ENCODE measurements at places on chromosomes 12 and 14.

DNA sequence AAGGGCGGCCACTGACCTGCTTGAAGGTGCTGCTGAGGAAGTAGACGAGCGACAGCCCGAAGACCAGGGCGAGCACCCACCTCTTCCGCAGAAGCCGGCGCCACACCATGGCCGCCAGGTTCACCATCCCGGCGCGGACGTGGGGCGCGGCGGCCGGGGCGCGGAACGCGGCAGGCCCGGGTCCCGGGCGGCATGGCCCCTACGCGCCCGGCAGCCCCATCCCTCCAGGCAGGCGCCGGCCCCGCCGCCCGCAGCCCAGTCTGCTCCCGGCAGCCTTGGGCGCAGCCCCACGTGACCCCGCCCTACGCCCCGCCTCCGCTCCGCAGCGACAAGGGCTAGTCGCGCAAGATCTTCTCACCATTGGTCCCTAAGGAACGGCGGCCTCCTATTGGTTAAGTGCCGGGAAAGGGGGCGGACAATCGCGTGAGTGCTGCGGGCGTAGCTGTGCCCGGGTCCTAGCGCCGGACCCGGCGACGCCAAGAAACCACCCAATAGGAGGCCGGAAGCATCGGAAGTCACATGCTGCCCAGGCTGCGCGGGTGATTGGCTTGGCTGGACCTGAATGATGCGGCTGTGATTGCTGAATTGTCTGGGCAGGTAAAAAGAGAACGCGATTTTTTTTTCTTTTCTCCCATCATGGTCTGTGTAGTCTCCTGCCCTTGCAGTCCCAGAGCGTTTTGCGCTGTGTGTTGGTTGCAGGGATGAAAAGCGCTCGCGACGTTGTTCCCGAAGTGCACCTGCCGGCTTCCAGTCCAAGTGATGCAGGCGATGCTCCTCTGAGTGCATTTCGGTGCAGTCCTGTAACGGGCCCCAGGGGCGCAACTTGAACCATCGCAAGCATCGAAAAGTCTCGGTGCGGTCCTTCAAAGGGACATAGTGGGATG lies at the start of the genes RNFT2 and SPRING1:
TSS of gene RNFT2 (plus strand) at position 542 of the 884 bp plus-strand sequence. CDS start 2,183 bp downstream, outside the sequence.
TSS of gene SPRING1 (minus strand) at position 296 of the 884 bp plus-strand sequence. CDS start at position 127, 169 bp downstream.
- DNase-seq = peak; percentile 99

GRCh38 chr12:27571463-27571862 lies 47.5 kb downstream of the PPFIBP1 start:
- DNase-seq = no peak

GRCh38 chr12:62774794-62775193 lies 160.2 kb downstream of the PPM1H start:
- DNase-seq = no peak

- no peak for DNase-seq
These were observed 240.1 kb upstream of the SRRM4 start for GRCh38 chr12:118741194-118741593.

DNA sequence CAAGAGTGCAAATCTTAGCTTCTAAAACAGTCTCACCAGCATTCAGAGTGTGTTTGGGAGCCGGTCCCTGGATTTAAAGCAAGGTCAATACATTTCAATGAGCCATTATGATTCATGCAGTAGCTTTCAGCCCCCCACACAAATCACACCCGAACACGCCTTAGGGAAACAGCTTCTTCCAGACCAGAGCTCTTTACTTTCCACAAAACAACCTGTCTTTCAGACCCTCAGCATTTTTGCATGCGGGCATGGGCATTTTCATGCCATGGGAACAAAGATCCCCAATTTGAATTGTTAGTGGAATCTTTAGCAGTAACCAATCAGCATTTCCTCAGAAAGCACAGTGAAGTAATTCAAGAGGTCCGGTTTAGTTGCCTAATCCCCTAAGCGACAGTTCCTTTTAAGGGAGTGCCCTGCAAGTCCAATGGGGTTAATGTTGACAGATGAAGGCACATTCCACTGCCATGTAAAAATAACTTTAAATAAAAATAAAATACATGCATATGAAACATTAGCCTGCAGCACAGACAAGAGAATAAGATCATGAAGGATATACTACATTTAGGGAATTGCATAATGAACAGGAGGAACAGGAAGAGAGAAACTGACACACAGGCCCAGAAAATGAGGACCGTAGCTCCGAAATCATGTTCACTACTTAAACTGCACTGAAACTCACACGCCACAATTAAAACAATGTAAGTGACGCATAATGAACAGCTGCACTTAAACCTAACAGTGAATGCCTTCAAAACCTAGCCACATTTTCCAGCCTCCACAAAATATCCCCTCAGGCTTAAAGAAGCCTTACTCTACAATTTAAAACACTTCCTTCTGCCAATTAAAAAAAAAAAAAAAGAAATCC lies 4.0 kb downstream of the VPS37B start:
- peak; percentile 44 for DNase-seq

DNA sequence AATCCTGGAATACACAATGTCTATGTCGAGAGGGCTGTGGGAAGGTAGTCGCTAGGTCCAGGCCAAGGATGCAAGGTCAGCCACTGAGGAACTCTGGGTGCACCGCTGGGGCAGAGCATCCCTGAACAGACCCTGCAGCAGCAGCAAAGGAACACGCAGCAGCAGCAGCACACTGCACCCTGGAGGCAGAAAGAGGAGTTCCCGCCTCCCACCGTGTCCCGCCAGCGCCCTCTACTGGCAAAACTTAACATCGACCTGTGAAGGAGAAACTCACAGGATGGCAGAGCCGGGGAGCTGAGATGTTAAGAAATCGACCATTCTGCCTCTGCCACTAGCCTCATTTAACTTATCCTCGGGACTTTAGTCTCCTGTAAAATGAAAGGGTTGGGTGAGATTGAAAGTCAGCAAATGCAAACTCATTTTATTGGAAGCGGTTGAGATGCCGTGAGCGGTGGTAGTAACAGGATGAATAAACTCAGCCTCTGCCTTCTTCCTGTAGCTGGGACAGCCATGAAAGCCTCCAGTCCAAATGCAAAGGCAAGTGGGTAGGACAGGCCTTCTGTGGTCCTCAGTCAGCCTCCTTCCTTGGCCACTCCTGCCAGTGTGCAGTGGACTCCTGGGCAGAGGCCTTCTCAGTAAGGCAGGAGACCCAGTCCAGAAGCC lies 45.6 kb downstream of the STAB2 start:
- peak; percentile 85 for DNase-seq

GRCh38 chr12:63968673-63969072 lies 124.2 kb downstream of the SRGAP1 start:
- DNase-seq = no peak

DNA sequence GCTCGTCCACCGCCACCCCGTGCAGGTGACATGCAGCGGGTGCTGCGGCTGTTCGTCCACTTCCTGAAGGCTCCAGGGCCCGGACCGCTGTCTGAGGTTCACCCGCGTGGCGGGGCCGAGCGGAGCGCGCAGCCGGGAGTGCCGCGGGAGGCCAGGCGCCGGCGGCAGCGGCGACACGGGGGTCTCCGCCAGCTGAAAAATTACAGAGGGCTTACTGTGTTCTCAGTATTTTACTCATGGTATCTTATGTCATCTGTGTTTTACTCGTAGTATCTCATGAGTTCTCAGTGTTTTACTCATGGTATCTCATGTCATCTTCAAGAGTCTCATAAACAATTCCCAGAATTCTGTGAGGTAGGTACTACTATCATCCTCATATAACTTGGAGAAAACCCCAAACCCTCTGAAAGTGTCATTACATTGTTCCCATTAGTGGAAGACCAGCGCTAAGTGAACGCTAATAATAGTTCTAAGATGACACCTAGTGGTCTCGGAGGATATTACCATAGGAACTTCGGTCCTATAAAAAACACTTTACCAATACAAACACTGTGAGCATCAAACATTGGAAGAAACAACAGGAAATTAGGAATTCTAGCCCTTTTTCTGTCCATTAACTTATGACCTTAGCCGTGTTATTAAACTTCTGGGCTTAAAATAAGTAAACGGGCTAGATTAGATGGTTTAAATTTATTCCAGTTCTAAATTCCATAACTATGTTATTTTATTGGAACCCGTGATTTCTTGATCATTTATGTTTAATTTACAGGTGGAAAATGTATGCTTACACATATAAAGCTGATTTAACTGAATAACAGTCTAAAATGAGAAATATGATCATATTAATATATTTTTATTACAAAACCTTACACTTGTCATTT lies 32.4 kb downstream of the AK7 start:
- peak; percentile 80 for DNase-seq

DNA sequence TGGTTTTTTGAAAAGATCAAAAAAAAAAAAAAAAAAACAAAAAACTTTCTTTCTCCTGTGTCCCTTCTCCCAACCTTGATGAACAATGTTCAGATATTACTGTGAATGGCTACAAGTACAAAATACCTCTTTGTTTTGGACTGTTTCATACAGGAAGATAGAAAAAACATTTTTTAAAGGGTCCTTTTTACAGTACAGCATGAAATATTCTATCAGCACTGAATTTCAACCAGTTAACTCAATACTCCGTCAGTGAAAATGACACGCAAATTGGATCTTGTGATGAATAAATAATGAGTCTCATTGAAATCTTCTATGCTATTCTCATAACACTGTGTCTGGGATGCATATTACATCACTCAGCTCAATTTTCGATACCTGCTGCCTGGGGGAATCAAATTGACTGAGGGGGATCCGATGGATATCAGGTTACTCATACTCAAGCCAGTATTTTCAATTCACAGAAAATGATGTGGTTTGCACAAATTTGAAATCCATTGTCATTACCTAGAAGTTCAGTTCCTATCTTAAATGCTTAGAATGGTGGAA lies 179.6 kb downstream of the TMTC2 start:
- no peak for DNase-seq

DNA sequence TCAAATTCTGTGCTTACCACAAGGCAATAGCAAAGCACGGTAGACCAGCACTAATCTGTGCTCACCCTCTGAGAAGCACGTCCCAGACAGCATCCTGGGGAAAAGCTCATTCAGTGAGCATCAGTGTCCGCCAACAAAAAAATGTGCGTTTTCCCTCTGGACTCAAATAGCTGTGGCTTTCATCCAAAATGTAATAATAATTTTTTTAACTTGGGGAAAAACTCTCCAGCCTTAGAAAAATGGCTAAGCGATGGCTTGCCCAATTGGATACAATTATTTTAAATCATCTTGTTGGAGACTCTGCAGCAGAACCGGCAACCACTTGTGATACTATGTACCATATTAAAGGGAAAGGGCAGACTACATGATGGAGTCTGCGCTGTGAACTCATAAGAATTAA lies 1.1 kb upstream of the KRT77 start:
- no peak for DNase-seq

GRCh38 chr12:49219417-49220026 lies 30.6 kb upstream of the TUBA1A start:
- no peak for DNase-seq

- DNase-seq = no peak
These were observed 98.5 kb downstream of the ARID2 start for GRCh38 chr12:45827974-45828373.

DNA sequence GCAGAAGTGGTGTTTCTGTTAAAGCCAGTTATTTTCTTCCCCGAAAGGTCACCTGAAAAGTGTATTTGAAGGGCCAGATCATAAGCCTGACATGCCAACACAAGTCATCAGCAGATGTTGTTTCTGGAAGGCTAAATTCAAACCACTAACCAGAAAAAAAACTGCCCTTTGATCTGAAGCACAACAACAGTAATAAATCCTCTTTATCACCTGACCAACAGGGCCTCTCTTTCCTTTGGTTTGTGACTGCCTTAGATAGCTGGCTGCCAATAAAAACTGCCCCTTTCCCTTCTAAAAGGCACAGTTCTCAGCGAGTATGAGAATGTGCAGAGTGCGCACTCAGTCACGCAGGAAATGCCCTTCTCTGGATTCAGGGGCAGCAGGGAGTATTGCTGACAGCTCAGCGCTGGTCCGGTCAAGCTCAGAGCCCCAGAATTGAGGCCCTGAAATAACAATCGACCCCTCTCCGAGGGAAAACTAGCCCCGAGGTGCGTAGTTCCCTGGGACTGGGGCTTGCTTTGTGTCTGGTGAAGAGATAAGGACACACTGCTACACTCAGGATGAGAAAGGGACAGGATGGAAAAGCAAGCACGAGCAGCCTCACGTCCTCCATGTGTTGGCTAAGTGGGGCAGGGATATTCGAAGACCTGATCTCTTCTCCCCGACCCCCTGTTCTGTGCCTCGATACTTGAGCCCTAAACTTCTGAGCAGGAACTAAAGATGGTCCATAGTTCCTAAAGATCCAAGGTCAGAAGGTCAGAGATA lies 184.2 kb upstream of the GZMB start:
- no peak for DNase-seq

DNA sequence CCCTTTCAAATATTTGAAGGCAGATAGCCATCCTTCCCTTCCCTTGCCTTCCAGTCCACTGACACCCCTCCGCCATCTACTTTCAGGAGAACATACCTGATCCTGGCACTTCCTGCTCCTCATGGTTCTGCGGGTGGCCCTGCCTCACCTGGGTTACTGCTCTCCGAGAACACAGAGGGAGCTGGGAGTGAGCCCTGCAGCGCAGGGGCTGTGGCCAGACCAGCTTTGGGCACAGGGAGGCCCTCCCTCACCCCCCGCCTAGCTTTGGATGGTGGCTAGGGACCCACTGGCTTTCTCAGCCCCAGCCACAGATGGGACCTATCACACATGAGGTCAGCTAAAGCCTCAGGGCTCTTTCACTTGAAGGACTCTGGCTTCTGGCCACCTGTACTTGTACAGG lies 12.4 kb downstream of the IQSEC3 start:
- no peak for DNase-seq

DNA sequence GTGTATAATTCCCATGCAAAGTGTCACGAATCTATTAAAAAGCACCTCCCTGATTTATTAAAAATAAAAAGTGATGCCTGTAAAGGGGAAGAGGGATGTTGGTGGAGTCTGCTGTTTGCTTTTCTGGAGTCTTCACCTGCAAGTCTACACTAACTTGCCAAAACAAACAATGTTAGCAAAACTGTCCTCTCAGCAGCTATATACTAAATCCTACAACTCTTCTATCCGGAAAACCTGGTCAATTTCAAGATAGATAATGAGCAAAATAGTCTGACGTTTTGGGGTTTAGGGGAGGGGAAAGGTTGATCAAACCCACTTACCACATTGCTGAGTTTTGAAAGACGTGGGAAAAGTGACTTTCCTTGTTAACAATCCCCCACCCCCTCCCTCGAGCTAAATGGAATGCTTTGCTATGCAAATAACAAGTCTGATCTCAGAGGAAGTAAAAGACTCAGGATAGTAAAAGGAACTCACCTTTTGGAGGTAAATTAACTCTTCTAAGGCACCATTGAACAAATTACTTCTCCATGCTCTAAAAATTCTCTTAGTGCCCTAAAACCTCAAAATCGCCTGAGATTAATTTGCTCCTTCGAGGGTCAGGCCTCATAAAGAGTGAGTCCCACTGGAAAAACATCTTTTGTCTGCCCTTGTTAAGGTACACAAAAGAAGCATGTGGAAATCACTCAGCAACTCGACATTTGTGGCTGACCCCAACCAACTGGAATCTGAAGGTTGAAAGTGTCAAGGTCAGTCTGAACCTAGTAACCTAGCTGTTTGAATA lies 13.5 kb downstream of the BMP4 start:
- no peak for DNase-seq

All from erythroblast (primary cell).